Eye (tissue), 1 donor: ENCODE measurements at places on chromosomes 6 and 20.
A peak's percentile ranks its signal among the peaks of the same experiment; 100 is the strongest.

- no peak for DNase-seq
Observed at GRCh38 chr6:48243071-48243470, 132.1 kb upstream of the PTCHD4 start.

DNA sequence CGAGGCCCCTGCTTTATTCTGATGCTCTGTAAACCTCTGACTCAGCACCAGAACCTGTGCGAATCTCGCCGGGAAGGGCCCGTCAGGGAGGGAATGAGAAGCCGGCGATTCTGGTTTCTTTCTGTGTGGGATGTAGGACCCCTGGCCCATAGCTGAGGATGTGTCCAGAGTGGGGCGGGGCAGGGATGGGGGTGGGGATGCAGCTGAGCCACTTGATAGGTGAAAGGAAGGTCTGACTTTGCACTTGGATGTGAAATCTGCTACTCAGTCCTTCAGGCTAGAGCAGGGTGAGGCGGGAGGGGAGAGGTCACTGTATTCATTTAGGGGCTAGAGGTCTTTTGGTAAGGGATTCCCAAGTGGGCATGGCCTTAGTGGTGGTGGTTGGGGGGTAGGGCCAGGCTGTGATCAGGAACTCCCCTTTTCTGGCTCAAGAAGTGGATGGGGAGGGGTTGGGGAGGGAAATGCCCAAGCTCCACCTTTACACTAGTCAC is 2.3 kb downstream of the TOX2 start:
- DNase-seq, result no peak

GRCh38 chr20:38537176-38537575 is 43.8 kb upstream of the ADIG start:
- no peak for DNase-seq

DNA sequence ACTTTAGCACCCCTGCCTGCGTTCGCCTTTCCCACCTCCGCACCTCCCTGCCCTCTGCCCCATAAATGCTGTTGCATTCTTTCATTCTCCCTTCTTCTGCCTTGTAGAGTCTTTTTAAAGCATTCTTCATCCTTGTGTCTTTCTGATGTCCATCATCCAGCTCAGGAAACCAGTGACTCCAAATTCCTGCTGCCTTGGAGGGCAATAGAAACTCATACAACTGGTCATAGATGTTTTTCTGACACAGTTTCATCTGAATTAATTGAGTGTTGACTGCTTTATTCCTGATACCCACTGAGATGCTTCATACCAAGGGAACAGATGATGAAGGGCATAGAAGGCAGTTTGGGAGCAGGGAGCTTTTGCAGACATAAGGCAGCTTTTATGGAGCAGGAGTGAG is 19.6 kb downstream of the PLEKHG1 start:
- DNase-seq, result peak; percentile 61

GRCh38 chr20:38139977-38140753 is 24.9 kb downstream of the TGM2 start:
- DNase-seq, result no peak
